Effector memory CD4-positive, alpha-beta T cell (primary cell): ENCODE measurements at places on chromosomes 16 and 17.

DNA sequence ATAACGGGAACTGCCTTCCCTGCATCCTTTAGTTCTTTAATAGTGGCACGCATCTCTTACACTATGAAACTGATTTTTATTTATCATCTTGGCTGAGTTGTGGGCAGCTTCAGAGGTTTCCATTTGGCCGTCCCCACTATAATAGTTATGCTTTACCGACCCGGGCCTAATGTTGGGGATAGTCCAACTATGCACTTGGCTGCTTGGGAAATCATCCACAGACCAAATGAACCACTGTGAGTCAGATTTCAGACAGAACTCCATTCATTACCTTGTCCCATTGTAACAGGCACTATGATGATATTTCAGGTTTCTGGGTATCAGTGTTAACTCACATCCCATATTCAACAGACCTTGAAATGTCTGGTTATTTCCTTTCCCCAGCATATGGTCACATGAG is 6.1 kb upstream of the SLFN5 start:
- DNase-seq, result no peak

GRCh38 chr16:24936151-24936550 is 79.0 kb downstream of the ARHGAP17 start:
- no peak for DNase-seq

GRCh38 chr16:1647856-1648255 is 30.2 kb upstream of the JPT2 start:
- no peak for DNase-seq

DNA sequence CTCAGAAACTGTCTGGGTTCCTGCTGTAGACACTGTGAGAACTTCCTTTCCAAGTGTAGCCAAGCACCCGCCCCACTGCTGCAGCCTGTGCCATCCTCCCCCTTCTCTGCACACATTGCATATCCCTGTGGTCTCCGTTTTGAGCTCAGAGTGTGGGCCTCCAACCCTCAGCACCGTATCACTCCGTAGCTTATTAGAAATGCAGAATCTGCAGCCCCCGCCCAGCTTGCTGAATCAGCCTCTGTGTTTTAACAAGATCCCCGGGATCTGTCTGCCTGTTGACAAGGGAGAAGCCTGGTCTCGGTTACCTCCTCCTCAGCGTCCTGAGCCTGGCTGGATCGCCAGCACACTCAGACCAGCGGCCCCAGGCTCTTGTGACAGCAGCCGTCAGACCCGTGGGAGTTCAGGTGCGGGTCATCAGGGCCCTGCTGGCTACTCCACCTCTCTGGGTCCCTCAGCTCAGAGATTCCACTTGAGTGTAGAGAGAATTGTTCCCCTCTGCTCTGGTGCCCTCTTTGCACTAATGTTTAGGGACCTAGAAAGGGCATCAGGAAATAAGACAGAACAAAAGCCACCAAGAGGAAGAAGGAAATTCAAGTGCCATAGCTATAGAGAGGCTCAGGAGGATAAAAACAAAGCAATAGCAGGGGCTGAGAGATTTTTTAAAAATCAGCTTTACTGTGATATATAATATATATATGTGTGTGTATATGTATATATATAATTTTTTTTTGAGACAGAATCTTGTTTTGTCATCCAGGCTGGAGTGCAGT is 92.3 kb downstream of the PITPNC1 start:
- no peak for DNase-seq

GRCh38 chr17:75845058-75845711 is 981 bp upstream of the UNC13D start:
- no peak for DNase-seq

DNA sequence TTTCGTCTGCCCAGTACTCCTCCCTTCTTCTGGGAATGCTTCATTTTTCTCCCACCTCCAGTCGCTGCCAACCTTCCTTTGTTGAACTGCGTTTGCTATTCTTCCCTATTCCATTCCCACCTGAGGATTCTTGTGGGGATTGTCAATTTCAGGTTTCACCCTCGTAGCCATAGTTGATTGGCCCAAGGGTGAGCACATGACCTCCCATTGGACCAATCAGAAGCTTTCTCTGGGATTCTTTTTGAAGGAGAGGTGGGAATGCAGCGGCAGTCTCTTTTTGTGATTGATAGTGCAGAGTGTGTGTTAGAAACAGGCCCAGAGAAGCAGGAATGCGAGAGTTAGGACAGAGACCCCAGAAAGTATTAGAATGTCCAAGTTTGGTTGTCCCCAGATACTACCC is 49.1 kb upstream of the GPRC5B start:
- no peak for DNase-seq
